ENCODE measurements at places on chromosomes 1 and 21. TPM values are rescaled to one million over a fixed set of nuclear protein-coding genes. Genes with fewer than 3 reads are reported as not detected.

Gene VCAM1
- polyA plus RNA-seq, result 91.4 TPM

Gene RUNX3
- polyA plus RNA-seq, result 0.30 TPM

DNA sequence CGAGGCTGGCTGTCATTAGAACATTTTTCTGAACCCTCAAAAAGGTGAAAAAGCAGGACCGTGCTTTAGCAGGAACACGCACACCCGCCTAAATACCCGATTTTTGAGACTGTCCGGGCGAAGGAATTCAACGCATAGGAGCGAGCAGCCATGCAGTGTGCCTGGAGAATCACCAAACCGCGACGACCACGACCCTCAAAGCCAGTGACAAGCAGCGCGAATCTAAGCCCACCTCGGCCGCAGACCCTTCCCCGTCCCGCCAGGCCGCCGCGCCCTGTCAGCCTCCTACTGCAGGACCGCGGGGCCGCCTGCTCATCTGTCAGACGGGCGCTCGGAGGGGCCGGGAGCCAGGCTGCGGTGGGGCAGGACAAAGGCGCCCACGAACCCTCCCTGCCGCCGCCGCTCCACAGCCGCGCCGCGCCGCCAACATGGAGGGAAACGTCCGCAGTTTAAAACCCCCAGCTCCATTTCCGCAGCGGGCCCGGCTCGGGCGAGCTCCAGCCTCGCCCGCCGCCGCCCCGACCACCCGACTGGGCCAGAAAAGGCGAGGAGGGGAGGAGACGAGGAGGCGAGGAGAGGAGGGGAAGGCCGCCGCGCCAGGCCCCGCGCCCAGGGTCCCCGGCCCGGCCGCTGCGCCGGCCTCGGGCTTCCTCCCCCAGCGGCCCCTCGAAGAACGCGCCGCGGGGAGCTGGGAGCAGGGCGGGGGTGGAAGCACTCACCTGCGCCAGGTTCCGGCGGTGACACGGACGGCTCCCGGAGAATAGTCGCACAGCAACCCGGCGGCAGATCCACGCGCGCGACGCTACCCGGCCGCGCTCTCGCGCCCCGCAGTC lies at the start of gene LBR:
Gene LBR, minus strand, starts transcription at position 804 of the 833 bp plus-strand sequence. CDS start 3,963 bp downstream, outside the sequence.
- peak within 1 kb of the TSS; percentile 94 for H3K27ac ChIP-seq
- no peaks in the 10 kb centered on the region for H3K36me3 ChIP-seq
- H3K27me3 ChIP-seq, result no peaks in the 10 kb centered on the region
- H3K4me3 ChIP-seq, result peak within 1 kb of the TSS; percentile 90
- peak; percentile 60 for DNase-seq

GRCh38 chr1:156149374-156150332 lies 3.7 kb upstream of the SEMA4A start:
- no peak overlapping the region for H3K4me3 ChIP-seq
- peaks cover 7% of the 10 kb centered on the region for H3K4me1 ChIP-seq
- no peaks in the 10 kb centered on the region for H3K27me3 ChIP-seq
- H3K36me3 ChIP-seq, result no peaks in the 10 kb centered on the region

DNA sequence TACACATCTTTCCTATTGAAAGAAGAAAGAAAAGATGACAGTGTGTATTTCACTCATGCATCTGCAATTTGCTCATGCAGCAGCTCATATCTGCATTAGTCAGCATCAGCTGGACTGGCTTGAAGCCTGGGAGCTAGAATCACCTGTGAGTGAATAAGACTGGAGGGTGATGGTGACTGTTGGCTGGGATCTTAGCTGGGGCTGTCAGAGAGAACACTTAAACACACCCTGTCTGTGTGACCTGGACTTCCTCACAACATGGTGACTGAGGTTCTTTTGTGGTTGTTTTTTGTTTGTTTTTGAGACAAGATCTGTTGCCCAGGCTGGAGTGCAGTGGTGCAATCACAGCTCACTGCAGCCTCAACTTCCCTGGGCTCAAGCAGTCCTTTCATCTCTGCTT lies 24.9 kb downstream of the KLHDC7A start:
- no peaks in the 10 kb centered on the region for H3K36me3 ChIP-seq
- H3K27ac ChIP-seq, result no peak overlapping the region
- DNase-seq, result no peak
- H3K4me1 ChIP-seq, result no peaks in the 10 kb centered on the region

- H3K4me3 ChIP-seq, result no peak overlapping the region
- DNase-seq, result no peak
- no peak overlapping the region for H3K27ac ChIP-seq
- H3K27me3 ChIP-seq, result no peaks in the 10 kb centered on the region
- no peaks in the 10 kb centered on the region for H3K36me3 ChIP-seq
Observed at GRCh38 chr1:53342735-53343470, 15.0 kb upstream of the LRP8 start.

- no peak for DNase-seq
- H3K27me3 ChIP-seq, result no peaks in the 10 kb centered on the region
Observed at GRCh38 chr1:38793299-38793698, 66.3 kb downstream of the RRAGC start.

- H3K36me3 ChIP-seq, result no peaks in the 10 kb centered on the region
- no peaks in the 10 kb centered on the region for H3K27me3 ChIP-seq
- no peak overlapping the region for H3K4me3 ChIP-seq
- H3K4me1 ChIP-seq, result peaks cover 4% of the 10 kb centered on the region
Observed at GRCh38 chr1:8438489-8438888, 120.6 kb downstream of the SLC45A1 start.

DNA sequence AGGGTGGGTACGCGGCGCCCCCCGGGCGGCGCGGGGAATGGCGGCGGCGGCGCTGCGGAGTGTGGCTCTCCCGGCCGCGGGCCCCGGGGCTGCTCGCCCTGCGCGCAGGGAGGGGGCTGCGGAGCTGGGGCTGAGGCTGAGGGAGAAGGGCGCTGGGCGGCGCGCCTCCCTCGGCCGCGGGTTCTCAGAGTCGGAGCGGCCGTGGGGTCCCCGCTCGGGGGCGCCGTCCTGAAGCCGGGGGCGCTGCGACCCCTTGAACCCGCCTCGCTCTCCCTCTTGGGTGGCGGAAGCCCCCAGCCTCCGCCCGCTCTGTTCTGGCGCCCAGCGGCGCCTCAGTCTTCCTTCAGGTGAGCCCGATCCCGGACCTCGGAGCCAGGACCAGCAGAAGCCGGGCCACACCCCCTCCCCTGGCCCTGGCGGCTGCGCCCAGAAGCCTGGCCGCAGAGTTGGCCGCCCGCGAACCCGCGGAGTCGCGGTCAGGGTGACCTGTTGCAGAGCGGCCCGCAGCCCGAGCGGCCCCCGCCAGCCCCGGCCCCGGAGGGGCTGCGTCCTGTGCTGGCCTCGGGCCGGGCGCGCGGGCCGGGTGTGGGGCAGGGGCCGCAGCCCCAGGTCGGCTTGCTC lies 532 bp downstream of the RALGPS2 start:
- H3K27me3 ChIP-seq, result no peaks in the 10 kb centered on the region
- H3K27ac ChIP-seq, result peak overlapping the region; percentile 90
- H3K36me3 ChIP-seq, result no peaks in the 10 kb centered on the region
- peak; percentile 59 for DNase-seq
- no peaks in the 10 kb centered on the region for H3K4me1 ChIP-seq
- H3K4me3 ChIP-seq, result peak overlapping the region; percentile 90

DNA sequence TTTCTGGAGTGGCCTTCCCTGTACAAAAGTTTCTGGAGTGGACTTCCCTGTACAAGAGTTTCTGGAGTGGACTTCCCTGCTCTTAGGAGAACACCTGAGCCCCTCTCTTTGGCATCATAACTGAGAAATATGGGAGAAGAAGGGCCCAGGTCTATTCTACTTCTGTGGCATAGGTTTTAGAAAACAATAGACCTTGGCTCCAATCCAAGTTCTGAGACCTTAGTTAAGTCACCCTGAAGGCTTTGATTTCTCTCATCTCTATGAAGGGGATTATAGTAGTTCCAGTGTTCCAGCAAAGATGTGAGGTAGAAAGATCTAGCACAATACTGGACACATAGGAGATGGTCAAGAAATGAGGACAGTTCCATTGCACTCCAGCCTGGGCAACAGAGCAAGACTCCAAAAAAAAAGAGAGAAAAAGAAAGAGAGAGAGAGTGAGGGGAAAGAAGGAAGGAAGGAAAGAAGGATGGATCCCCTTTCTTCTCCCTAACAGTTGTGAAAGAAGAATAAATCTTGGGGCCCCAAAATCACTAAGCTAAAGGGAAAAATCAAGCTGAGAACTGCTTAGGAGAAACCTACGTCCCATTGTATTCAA lies 13.3 kb upstream of the EIF4G3 start:
- DNase-seq, result no peak
- H3K36me3 ChIP-seq, result no peaks in the 10 kb centered on the region
- H3K27me3 ChIP-seq, result no peaks in the 10 kb centered on the region
- no peaks in the 10 kb centered on the region for H3K4me1 ChIP-seq
- no peak overlapping the region for H3K27ac ChIP-seq
- no peak overlapping the region for H3K4me3 ChIP-seq

DNA sequence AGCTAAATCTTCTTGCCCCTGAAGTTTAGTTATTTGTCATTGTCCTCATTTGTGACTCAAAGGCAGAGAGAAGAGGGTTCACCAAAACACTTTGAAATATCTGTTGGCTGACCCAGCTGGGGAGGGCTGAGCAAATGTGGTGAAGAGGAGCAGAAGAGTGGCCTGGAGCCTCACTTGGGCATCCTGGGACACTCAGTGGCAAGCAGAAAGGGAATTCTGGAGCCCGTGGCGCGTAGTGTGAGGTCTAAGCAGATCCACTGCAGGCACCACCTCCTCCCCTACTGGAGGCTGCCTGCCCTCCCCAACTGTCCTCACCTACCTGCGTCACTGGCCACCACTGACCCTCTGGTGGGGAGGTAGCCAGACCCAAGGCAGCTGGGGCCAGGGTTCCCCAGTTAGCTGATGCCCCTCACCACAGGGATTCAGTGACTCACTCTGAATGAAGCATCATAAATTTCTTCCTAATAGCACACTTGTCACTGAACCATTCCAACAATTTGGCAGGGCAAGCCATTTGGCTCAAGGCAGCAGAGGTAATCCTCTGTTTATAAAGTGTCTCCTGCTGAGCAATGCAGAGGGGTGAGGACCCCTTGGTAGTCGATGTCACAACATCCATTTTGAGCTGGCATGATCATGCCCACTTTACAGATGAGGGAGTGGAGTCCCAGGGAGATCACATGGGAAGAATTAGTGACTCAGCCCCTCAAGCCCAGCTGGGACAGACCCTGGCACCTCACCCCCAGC lies 80.3 kb downstream of the NENF start:
- H3K36me3 ChIP-seq, result no peaks in the 10 kb centered on the region
- no peak overlapping the region for H3K27ac ChIP-seq
- no peak overlapping the region for H3K4me3 ChIP-seq
- H3K4me1 ChIP-seq, result peaks cover 3% of the 10 kb centered on the region
- H3K27me3 ChIP-seq, result no peaks in the 10 kb centered on the region

Measured in ovary (tissue), 10 donors.